Kidney (tissue), 22 donors: ENCODE measurements at places on chromosomes 1 and 21.

DNA sequence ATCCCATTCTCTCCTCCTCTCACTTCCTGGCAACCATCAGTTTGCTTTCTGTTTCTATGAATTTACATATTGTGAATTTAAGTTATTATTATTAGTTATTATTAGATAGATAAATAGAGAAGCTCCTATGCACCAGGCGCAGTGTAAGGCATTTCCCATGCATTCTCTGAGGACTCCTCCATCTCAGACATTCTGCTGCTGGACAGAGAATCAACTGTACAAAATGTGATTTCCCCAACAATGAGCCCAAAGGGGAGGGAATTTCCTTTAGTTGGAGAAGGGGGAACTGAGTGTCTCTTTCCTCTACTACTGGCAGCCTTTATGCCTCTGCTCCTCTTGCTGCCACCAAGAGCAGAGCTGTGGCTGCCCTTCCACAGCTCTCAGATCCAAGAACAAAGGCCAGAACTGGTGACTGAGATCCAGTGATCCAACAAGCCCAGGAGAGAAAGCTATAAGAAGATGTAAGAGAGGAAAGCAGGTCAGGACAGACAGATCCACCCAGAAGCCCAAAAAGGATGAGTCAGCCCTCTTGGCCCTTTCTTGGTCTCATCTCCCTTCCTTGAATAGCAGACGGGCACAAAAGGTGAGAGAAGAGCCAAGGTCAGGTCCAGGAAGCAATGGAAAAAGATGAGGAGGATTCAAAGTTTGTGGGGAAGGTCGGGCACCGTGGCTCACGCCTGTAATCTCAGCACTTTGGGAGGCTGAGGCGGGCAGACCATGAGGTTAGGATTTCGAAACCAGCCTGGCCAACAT, 3.5 kb upstream of the IVL start:
- DNase-seq, result no peak

DNA sequence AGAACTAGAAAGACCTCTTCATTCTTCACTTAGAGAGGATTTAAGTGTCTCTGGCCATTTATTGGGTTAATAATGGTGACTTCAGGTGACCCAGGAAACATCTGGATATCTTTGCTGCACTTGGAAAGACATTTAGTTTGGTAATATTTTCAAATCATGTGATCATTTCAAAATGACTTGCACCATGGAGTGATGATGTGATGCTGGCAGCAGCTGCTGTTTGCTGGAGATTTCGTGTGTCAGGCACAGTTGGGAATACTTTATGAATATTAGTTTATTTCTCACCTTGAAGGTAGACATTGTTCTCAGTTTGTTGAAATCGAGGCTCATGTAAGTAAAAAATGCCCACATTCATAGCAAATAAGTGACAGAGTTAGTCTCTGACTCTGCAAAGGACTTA, 236.0 kb downstream of the DISC1 start:
- no peak for DNase-seq

GRCh38 chr1:32014199-32014947, 705 bp downstream of the KHDRBS1 start:
- DNase-seq, result peak; percentile 83

GRCh38 chr1:19804831-19805251, 5.1 kb upstream of the TMCO4 start:
- peak; percentile 34 for DNase-seq

DNA sequence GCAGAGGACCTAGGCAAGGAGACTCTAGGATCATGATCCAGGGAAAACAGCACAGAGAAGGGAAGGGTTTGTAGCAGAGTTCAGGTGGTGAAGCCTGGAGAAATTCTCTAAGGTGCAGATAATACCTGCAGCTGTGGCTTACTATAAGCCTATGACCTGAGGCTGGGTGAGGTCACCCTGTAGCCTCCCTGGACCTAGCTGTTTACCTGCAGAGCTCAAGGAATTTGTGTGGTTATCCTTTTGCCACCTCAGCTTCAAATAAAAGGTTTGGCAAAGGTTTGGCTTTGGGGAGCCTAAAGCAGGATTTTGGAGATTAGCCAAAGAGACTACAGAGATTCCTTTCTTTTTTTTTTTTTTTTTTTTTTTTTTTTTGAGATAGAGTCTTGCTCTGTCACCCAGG, 79.5 kb upstream of the ZNF648 start:
- DNase-seq, result no peak

DNA sequence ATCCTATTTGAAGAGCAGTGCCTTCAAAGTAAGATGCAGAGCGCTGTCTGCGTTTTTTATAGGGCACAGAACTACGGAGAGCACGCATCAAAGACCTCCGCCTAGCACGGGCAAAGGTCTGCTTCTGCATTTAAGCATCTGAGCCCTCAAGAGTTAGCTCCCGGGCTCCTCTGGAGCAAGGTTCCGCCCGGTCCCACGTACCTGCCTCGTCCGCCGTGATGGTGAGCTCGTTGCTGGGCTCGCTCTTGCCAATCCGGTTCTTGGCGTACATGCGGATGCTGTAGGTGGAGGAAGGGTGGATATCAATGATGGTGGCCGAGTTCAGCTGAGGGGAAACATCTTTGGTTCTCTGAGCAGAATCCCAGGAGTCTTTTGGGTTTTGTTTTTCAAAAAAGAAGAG, 311.5 kb downstream of the PCP4 start:
- DNase-seq, result no peak

GRCh38 chr1:162639718-162640117, 7.5 kb downstream of the DDR2 start:
- no peak for DNase-seq

DNA sequence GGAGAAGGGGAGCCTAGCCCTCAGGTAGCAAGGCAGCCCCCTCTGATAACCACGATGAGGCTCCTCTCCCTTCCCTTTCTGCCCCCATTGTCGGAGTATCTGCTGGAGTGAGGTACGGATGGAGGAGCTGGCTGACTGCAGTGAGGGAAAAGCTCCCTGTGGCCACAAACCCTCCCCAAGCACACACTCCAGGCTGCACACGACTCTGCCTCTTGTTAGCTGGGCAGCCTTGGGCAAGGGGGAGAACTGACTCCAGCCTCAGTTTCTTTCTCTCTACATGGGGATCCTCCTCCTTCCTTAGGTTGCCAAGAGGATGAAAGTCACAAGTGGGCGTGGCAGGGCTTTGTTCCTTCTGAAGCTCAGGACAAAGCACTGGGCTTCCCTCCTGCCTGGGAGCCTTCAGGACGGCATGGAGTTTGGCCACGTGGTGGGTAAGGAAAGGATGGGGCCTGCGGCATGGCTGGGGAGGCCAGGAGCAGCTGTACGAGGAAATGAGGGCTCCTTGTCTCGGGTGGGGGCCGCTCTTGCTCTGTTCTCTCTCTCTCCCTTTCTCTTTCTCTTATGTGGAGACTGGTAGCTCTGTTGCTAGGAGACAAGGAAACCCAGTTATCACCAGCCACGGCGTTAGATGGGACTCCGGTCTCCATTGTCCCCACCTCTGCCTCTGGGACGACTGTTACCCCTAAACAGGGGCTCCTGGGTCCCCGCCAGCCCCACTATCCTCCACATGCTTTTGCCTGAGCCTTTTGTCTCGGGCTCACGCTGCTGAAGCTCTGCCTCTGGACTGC, 39.7 kb downstream of the LRP8 start:
- no peak for DNase-seq

DNA sequence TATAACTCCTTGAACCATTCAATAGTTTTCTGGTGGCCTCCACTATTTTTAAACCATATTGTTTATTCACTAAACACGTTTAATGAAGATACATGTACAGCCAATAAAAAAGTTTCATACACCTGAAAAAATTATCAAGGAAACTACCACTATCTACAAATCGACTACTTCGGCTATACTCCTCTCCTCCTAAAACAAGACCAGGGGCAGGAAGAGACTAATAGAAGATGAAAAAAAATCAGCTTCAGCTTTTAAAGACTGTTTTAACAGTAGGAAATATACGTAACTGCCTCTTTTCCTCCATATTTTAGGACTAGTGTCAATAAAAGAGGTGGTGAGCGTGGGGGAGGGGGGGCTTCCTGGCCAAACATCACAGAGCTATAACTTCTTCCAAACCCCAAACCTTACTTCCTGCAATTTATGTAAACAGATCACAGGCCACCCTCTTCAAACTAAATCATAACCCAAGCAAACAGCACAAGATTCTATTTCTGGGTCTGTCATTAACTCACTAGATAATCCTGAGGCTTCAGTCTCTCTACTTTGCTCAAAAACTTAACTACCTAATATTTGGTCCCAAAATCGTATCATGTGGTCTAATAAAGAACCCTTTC, 15.1 kb downstream of the FOXJ3 start:
- no peak for DNase-seq

DNA sequence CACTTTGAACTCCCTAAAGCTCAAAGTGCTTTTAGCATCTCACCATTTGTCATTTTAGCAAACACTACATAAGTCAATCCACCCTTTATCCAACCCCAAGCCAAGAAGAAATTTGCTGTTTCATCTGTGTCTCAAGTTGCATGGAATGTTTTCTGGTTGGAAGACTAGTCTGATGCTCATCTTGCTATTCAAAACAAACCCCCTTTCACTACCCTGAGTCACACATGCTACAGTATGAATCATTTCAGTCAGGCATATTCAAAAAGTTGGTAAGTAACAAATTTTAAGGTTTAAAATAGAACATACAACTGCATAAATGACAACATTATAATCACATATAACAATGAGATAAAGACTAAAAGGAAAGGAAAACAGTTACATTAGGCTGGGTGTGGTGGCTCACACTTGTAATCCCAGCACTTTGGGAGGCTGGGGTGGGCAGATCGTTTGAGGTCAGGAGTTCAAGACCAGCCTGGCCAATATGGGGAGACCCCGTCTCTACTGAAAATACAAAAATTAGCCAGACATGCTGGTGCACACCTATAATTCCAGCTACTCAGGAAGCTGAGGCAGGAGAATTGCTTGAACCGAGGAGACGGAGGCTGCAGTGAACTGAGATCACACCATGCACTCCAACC, 38.7 kb downstream of the DSTYK start:
- no peak for DNase-seq

GRCh38 chr21:44291078-44291935, 5.6 kb downstream of the AIRE start:
- no peak for DNase-seq
